GM04503 (cell line): ENCODE measurements at places on chromosomes 3 and 15.
A peak's percentile ranks its signal among the peaks of the same experiment; 100 is the strongest.

- DNase-seq, result no peak
These were observed 135.1 kb upstream of the KLHL25 start for GRCh38 chr15:85929786-85930185.

DNA sequence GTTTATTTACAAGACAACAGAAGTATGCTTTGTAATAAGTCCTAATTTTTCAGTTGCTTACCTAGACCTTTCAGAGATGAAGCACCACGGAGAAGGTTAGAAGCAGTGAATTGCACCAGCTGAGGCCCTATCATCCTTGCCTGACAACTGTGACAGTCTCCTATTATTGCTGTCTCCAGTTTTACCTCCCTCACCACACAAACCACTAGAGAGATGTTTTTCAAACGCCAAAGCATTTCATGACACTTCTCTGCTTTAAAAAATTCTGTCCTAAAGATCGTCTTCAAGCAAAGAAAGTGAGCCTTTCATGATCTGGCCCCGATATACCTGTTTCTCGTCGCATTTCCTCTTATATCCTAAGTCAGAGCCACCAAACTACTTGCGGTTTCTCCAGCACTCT lies 72.3 kb upstream of the TSPAN3 start:
- DNase-seq, result no peak

DNA sequence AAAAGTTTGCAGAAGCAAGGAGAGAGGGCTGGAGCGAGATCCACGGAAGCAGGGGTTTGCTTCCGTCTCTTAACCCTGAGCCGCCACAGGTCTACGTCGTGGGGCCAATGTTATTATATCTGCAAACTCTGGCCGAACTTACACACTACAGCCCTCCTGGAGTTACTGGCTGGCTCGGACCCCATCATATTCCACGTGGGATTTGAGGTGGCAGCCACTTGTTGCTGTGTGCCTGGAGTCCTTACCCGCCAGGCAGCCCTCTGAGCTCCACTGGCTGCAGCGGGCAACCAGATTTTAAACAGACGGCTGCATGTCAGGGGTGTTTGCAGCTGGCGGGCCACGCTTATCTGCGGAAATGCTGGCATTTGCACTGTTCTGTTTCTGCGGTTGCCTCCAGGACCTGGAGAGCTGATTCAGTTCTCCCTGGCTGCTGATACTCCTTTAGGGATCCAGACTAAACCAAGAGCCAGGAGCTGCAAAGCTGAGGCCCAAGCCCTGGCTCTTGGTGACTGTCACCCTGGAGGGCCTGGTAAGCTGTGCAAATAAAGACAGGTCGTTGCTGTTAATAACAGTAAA lies 34.7 kb downstream of the TM2D3 start:
- no peak for DNase-seq

- DNase-seq, result no peak
These were observed 4.4 kb downstream of the A4GNT start for GRCh38 chr3:138127636-138128365.

DNA sequence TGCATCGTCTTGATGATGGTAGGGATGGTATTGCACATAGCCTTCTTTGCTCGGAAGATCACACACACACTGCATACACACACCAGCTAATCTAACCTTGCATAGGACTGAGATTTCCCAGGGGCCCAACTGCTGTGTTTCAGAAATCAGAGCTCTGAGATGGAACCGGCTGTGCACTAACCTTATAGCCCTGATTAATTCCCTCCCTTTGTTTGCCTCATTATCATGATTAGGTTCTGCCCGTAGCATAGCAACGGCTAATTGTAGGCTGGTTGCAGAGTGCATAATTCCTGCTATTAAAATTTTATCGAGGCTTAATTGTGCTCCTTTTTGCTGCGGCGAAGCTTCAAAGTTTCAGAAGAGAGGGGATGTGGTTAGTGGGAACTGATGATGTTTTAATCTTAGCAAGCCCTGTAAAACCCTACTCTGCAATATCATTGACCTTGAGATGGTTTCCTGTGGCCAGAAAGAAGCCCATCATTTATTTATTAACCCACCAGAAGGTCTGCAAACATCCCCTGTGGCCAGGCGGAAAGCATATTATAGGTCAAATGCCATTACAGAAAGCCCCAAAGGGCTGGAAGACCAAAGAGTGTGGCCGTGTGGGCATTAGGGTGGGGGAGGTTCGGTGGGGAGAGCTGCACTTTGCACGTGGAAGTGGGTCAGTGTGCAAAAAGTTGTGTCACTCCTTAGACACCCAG lies 56.2 kb upstream of the GLCE start:
- no peak for DNase-seq

DNA sequence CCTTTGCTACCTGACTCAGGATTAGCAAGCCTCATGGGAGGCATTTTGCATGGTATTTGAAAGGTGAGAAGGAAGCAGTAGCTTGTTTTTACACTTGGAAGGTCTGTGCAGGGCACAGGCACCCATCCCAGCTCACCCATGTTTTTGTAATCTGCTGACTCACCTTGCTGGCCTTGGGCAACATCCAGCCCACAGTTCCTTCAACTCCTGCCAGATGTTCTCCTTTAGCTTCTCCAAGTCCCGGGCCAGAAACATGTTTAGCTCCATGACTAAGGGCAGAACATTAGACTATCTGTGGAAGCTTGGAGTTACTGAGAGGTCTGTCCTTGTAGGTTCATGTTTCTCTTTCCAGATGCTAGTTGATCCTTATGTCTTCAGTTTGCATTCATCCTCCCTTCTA lies 12.4 kb upstream of the ZNF770 start:
- peak; percentile 44 for DNase-seq
